ENCODE measurements at places on chromosomes 11 and 22.

DNA sequence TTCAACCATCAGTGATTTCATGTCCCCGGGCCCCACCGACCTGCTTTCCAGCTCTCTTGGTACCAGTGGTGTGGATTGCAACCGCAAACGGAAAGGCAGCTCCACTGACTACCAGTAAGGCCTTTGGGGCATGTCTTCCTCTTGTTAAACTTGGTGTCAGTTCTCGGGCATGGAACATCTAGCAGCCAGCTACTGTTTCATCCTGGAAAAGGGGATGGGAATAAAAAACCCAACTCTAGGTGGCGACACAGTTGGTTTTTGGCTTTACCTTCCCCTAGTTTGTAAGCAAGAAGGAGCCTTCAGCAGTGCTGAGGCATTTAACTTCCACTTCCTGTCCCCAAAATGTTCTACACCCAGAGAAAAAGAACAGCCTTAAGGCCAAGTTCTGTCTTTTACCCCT lies 76.7 kb downstream of the BMAL1 start:
- DNase-seq = peak; percentile 40

DNA sequence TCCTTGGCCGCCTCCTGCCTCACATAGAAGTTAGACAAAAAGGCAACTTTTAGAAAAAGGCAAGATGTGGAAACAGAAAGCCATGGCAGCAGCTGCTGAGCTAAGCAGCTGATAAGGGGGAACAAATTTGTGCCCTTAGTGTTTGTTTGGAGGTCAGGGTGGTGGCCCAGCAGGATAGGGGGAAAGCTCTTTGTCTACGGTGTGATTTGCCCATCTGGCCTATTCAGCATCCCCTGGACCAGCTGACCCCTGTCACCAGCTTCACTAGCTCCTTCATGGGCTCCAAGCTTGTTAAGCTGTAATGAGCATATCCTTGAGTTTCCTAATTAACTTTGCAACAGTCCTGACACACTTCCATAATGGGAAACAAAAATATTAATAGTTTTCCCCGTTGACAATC lies 5.9 kb upstream of the ME3 start:
- DNase-seq = no peak

DNA sequence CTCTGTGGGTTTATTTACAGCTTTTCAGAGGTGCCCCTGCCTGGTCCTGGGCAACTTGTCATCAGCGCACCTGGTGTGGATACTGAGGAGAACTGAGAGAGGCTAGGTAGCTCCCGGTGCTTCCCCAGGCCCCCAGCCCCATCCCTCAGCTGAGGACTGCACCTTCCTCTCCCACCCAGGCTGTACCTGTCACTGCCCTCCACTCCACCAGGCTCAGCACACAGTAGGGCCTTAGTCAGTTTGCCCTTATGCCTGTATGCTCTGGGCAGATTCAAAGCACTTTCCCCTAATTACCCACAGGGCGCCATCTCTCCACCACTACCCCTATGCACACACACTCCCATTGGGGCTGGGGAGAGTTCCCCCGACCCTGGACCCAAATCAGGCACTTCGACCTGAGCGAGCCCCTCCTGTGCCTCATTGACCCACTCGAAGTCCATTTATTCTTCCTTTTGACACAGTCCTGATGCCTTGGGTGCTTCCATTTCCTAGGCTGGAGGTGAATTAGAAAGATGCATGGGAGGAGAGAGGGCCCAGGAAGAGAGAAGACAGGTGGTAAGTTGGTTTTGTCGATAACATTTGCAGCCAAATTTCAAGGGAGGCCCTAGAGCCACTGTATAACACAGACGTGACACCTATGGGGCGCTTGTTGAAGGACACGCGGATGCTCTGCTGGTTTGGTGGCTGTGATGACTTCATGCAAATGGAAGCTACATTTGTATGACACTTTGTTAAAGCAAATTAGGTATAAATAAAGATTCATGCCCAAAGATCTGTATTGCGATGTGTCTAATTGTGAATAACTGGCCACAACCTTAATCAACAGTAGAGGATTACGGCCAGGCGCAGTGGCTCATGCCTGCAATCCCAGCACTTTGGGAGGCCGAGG lies 13.8 kb upstream of the PICK1 start:
- DNase-seq = no peak

GRCh38 chr11:64419257-64419790 lies 60.4 kb downstream of the RPS6KA4 start:
- no peak for DNase-seq

DNA sequence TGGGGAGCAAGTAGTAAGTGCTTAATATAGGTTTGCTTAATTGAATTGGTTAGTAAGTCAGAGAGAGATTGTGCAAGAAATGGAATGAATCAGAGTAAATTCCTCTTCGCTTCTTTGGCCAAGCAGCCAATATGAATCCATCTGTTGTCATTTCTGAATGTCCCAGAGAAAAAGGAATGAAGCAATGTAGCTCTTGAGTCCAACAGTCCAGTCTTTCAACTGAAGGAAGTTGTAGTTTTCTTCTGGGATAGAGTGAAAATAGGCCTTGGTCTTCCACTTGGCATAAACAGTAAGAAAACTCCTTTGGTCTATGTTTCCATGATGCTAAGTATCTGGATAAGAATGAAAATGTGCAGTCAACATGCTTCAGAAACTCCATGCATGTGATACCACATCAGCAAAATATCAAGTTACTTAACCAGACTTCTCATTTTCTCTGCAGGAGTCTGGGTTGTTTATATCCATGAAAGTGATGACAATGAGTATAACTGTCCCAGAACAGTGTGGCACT lies 1.8 kb upstream of the FIBIN start:
- DNase-seq = no peak

DNA sequence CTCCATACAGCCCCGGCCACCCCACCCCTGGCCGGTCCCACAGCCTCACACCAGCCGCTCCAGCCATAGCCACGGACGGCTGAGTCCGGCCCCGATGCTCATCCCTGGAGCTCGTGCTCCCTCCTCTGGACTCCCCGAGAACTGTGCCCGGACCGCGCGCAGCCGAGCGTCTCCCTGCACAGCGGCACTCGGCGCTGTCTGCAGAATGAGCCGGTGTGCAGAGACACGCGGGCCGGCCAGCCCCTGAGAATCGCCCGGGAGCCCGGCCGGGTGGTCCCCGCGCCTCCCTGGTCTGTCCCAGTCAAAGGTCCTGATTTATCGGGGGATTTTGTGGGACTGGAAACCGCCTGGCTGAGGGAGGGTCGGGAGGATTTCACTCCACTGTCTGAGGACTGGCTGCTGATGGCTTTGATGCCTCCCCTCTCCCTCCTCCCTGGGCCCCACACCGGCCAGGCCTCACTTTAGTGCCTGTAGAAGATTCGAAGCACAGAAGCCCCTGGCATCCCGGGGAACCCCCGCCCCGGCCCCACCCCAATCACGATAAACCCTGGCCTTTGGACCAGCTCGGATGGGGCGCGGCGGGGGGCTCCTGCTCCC lies 102.7 kb downstream of the BRD1 start:
- peak; percentile 57 for DNase-seq

DNA sequence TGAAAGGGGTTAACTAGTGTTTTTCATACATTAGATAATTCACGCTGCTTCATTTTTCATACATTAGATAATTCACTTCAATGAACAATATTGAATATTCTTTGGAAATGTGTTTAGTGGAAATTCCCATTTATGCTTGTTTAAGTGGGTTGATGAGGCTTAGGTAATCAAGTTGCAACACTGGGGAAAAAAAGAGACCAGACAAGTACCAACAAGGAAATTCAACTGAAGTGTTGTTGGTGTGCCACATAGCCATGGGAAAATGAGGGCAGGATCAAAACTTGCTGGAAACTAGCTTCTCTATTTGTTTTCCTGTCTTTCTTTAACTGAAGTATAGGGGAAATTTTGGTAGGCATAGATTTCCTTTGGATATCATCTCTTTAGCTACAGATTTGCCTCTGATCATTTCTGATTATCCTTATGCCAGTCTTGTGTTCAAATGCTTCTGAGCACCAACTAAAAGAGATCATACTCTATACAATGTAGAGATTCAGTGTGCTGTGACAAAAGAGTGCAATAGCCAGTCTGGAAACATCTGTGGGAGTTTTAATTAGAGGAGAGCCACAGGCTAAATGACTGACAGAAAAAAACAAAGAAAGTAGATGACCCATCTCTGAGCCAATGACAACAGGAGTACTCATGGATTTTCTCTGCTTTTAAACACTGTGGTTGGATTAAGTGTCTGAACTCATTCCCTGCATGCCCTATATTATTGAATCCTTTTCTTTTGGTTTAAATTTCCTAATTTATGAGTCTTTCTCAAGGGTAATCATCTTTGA lies 67.6 kb upstream of the CTSC start:
- DNase-seq = no peak

GRCh38 chr11:97354026-97354425 lies 964.2 kb downstream of the JRKL start:
- DNase-seq = no peak
